Fibroblast of skin of abdomen (primary cell): ENCODE measurements at places on chromosomes 3 and 15.

- DNase-seq = no peak
These were observed 23.4 kb upstream of the TMEM115 start for GRCh38 chr3:50382722-50383121.

- DNase-seq = no peak
These were observed 61.9 kb downstream of the WHAMM start for GRCh38 chr15:82871358-82871757.

GRCh38 chr3:196149375-196149774, 61.8 kb downstream of the ZDHHC19 start:
- no peak for DNase-seq

GRCh38 chr3:14689247-14689980, 14.5 kb downstream of the C3orf20 start:
- DNase-seq = no peak

GRCh38 chr15:39909007-39909406, 11.1 kb downstream of the GPR176 start:
- DNase-seq = no peak
